Endothelial cell of umbilical vein (primary cell): ENCODE measurements at places on chromosomes 3 and 15. TPM values are rescaled to one million over a fixed set of nuclear protein-coding genes. Genes with fewer than 3 reads are reported as not detected.

The C15orf61 gene
- 3.2 and 3.5 TPM in 2 replicates for polyA plus RNA-seq

DNA sequence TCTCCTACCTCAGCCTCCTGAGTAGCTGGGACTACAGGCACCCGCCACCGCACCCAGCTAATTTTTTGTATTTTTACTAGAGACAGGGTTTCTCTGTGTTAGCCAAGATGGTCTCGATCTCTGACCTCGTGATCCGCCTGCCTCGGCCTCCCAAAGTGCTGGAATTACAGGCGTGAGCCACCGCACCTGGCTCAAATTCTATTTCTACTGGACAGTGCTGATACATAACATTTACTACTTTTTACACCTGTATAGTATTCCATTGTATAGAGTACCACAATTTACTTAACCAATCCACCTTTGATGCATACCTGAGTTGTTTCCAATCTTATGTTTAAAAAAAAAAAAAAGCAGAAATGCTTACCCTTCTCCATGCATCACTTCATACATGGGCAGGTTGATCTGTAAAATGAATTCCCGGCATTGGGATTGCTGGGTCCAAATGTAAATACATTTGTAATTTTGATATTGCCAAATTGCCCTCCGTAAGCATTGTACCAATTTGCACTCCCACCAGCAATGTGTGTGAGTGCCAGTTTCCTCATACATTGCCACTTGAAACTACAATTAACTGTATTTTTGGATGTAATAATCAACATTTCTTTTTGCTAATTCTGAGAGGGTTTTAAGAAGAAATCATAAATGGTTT is 94.5 kb downstream of the NPTN start:
- H3K27ac ChIP-seq, result no peak overlapping the region
- H3K36me3 ChIP-seq, result no peaks in the 10 kb centered on the region
- no peaks in the 10 kb centered on the region for H3K4me1 ChIP-seq
- no peak for DNase-seq

- DNase-seq, result no peak
- no peak overlapping the region for H3K27ac ChIP-seq
- H3K27me3 ChIP-seq, result no peaks in the 10 kb centered on the region
- peaks cover 53% of the 10 kb centered on the region for H3K4me1 ChIP-seq
- H3K4me3 ChIP-seq, result no peak overlapping the region
These were observed 191.3 kb downstream of the FOXP1 start for GRCh38 chr3:71392251-71392650.

GRCh38 chr15:40449275-40449674 is 8.5 kb downstream of the BAHD1 start:
- H3K27me3 ChIP-seq, result no peaks in the 10 kb centered on the region
- H3K36me3 ChIP-seq, result no peaks in the 10 kb centered on the region
- no peaks in the 10 kb centered on the region for H3K4me1 ChIP-seq
- H3K27ac ChIP-seq, result no peak overlapping the region
- no peak overlapping the region for H3K4me3 ChIP-seq

DNA sequence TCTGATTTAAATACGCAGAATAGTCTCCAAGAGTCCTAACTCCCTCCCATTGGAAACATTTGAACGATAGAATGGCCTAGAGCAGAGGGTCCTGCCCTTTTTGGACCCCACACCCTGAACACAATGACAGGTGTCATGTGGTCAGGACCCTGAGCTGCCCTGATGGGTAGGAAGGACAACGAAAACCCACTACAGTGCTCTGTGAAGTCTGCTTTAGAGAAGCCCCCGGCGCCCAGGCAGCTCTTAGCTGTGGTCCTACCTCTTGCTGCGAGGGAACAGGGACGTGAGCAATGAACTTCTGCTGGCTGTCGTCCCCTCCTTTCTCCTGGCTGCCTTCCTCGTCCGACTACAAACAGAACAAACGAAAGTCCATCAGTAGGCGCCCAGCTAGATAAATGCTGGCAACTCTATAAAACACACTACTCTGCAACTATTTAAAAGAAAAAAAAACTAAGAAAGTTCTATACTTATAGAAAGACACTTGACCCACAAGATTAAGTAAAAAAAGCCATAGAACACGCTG is 8.7 kb upstream of the RAB43 start:
- no peaks in the 10 kb centered on the region for H3K27me3 ChIP-seq
- H3K36me3 ChIP-seq, result peaks cover 47% of the 10 kb centered on the region
- no peak overlapping the region for H3K27ac ChIP-seq

GRCh38 chr15:57133127-57133968 is 214.9 kb downstream of the TCF12 start:
- no peaks in the 10 kb centered on the region for H3K27me3 ChIP-seq
- H3K4me3 ChIP-seq, result no peak overlapping the region
- H3K27ac ChIP-seq, result no peak overlapping the region
